ENCODE measurements at places on chromosomes 2 and 18.

- DNase-seq = no peak
Observed at GRCh38 chr2:46336283-46336959, 39.2 kb downstream of the EPAS1 start.

DNA sequence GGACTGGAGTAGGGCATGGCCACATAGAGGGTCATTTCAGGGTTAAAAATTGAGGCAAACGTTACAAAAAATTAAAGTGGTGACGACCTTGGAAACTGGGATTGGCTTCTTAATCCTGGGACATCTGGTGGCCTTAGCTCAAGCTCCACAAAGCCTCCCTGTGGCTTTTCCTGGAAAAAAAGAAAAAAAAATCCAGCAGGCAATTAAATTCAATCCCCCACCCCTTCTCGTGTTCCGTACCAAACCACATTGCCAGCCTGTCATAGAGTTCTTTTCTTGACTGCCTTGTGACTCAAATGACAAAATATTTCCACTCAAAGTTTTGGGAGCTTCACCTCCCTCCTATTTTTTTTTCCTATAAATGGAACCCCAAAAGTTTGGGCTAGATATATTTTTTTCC is 195.6 kb downstream of the HRH4 start:
- DNase-seq = no peak

- no peak for DNase-seq
Observed at GRCh38 chr2:75464348-75464946, 96.3 kb downstream of the EVA1A start.

GRCh38 chr2:19550750-19551149 is 192.3 kb upstream of the OSR1 start:
- DNase-seq = no peak

DNA sequence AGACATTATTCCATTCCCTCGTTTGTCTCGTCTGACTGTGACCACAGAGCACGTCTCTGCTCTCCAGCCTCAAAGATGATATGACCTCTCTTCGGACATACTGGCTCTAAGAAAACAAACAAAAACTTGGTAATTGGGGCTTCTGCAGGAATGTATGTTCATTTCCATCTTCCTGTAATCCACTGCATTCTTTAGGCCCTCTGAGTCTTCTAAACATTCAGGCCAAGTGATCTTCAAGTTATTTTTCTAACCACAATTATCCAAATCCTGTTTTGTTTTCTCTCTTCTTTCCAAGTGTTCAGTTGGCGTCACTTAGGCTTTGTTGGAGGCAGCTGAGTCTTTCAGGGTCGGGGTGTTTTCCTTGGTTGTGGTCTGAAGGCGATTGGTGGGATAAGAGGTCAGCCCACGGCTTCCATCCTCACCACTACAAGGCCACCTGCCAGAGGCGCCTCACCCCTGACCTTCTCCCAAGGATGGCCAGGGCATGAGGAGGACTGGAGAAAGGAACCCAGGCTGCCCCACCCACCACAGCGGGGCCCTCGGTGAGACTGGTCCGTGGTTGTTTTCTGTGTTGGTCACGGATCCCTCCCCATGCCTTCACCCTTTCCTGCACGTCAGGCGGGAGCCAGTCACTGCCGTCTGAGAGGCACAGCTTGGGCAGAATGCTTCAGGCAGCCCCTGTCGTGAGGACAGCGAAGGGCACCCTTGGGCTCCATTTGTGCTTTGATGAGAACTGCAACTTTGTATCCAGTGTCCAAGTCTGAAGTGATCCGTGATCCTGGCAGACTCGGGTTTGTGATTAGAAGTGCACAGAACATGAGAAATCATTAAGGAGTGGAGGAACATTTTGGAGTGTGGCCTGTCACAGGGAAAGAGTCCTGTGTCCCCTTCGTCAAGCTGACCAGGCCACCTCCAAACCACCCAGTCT is 88.6 kb upstream of the FHL2 start:
- DNase-seq = no peak

- no peak for DNase-seq
Observed at GRCh38 chr2:147657086-147658000, 187.5 kb upstream of the ACVR2A start.

DNA sequence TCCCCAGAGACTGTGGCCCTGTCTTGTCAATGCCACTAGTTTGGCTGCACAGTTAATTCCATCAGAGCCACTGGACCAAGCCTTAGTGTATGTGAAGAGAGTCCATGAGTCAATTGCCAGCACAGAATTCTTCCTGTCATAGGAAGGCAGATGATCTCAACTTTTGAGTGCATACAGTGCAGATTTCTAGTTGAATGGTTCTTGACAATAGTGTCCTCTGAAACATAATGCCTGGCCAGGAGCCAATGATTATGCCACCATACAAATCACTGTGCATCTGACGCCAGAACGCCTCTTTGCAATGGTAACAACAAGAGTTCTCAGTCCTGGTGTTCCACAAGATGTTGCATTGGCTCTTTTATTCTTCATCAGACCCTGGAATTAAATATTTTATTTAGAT is 7.1 kb downstream of the NEUROD1 start:
- DNase-seq = no peak

DNA sequence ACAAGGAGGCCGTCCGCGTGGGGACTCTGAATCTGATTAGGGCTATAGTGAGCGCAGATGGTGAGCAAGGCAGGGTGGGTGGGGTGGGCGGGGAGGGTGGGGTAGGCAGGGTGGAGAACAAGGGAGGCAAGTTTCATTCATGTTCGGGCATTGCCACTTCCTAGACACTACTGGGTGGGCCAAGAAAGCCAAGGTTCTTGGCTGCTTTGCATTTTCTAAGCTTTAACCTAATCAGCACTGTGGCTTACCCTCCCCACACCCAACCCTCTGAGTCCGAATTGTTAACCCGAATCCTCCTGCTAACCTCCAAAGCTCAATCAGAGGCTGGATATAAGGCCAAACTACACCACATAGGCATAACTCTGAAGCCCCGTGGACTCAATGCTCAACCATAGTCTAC is 18.1 kb downstream of the MROH2A start:
- no peak for DNase-seq

DNA sequence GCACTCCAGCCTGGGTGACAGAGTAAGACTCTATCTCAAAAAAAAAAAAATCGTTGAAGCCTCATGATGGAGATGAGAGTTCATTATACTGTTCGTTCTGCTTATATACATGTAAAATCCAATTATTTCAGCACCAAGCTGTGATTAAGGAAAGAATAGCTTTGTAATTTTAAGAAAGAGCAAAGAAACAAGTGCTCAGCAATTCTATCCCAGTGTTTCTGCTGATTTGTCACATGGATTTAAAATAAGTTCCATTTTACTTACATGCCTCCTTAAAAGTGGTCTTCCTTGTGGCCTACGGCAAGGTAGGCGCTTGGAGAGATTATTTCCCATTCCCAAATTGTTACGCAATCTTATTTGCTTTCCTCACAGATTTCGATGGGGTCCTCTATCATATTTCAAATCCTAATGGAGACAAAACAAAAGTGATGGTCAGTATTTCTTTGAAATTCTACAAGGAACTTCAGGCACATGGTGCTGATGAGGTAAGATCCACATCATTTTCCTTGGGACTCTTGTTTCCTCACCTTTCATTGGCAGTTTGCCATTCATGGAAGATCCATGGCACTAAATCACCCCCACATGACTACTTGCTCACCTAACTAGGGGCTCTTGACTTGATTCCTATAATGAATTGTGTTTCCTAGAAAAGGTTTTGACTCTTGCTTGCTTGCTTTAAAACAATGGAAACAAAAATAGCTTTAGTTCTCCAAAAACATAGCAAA is 11.5 kb downstream of the ARPC2 start:
- no peak for DNase-seq

DNA sequence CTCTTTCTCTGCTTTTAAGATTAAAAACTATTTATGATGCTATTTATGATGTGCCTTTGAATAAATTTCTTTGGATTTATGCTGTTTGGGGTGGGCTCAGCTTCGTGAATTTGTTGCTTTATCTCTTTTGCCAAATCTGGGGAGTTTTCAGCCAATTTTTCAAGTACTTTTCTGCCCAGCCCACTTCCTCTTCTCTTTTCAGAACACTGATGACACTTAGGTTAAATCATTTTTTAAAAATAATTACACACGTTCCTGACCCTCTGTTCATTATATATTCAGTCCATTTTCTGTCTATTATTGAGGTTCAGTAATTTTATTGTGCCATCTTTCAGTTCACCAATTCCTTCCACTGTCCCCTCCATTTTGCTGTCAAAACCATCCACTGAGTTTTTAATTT is 14.8 kb upstream of the BCL2L11 start:
- DNase-seq = no peak

DNA sequence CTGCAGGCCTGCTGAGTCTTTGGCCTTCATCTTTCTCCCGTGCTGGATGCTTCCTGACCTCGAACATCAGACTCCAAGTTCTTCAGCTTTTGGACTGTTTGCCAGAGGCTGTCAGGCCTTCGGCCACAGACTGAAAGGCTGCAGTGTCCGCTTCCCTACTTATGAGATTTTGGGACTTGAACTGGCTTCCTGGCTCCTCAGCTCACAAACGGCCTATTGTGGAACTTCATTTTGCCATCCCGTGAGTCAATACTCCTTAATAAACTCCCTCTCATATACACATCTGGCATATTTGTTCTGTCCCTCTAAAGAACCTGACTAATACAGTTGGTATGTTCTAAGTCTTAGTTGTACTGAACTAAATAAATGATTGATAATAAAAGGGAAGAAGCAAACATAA is 702.8 kb upstream of the LINC00305 start:
- no peak for DNase-seq

DNA sequence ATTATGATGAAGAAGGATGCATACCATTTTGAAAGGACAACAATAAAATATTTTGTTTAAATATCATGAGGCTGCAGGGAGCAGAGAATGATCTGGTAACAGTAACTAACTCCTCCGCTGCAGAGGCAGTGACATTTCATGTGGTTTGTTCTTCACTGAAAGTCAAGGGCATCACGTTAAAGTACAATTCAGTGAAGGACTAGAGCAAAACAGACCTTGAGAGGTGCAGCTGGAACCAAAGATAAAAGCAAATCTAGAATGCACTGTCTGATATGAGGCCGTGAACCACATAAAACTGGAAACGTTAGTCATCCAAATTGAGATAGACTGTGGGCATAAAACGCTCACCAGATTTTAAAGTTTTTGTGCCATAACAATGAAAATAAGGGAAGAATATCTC is 522.9 kb upstream of the TNP1 start:
- DNase-seq = no peak

- no peak for DNase-seq
Observed at GRCh38 chr2:241897231-241897916, 27.8 kb downstream of the RTP5 start.

DNA sequence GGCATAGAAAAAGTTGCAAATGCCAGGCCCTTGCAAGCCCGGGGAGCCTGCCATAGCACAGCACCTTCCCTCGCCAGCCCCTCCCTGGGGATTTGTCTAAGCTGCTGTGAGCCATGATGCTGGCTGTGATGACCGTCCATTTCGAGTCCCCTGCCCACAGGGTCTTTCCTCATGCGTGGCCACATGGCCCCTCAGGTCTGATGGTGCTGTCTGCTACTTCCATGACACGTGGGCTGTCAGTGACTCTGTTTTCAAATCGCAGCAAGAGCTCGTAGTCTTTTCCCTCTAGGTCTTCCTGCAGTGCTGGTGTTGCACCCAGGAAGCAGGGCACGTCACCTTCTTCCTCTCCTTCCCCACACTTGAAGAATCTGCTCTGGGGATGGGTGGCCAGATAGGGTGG is 15.5 kb upstream of the GNAL start:
- DNase-seq = no peak

GRCh38 chr18:61955644-61956043 is 62.8 kb upstream of the RNF152 start:
- DNase-seq = no peak

GRCh38 chr2:136057023-136057801 is 60.7 kb downstream of the CXCR4 start:
- peak; percentile 87 for DNase-seq

DNA sequence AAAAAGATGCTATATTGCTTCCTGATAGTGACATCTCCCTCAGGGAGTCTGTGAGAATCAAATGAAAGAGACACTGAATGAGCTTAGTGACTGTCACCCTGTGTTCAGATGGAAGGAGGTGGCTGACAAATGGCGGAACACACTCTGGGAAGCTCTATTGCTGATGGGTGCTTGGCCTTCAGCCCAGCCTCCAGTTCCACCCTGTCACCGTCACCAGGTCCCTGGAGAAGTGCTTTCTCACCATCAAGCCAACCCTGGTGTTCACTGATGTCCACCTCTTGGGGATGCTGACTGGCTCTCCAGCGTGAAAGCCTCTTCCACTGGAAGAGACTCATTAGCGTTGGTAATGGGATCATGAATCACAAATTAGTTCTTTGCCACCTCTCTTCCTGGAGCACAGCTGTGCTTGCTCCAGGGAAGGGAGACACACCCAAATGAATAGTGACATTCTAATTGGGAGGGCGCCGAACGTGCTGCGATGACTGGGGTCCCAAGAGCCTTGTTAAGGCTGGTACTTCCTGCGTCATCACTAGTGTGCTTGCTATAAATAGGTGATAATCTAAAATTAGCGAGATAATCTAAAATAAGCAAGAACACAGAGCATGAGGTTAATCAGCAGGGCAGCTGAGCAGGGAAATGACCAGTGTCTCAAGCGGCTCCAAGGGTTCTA is 154.0 kb downstream of the CLIP4 start:
- DNase-seq = no peak

GRCh38 chr18:26992926-26993325 is 127.4 kb upstream of the AQP4 start:
- no peak for DNase-seq

DNA sequence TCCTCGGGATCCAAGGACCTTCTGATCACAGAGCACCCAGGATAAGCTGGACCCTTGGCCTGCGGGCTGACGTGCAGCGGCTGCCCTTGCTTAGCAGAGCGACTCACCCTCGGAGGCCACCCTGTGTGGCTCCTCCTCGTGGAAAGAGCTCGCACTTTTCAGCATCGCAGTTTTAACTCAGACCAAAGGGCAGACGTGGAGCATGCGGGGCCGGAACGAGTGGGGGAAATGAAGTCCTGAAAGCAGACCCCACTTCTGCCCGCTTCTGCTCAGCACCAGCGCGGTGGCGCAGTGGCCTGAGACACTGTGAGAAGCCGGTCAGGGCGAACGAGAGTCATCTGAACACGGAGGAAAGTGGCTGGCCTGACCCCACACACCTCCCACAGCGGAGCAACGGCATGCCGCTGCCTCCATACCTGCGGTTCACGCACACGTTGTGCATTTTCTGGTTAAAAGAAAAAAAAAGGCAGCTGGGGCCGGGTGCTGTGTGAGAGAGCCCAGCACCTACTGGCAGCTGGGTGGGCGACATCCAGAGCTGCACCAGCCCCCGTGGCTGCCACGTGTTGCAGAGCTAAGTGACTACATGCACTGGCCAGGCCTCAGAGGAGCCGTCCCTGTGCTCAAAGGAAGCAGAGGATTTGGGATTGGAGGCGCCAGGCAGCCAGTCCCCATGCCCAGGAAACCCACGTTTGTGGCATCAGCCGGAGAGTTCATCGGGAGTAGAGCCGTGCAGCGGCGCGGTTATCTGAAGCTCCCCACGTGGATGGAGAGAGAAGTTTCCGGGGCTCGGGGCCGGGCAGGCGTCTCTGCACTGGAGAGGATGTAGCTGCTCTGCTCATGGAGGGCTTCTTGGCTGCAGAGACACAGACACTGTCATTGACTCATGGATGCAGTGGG is 89.7 kb downstream of the USP40 start:
- DNase-seq = no peak
